ENCODE measurements at places on chromosomes 13 and 19.

DNA sequence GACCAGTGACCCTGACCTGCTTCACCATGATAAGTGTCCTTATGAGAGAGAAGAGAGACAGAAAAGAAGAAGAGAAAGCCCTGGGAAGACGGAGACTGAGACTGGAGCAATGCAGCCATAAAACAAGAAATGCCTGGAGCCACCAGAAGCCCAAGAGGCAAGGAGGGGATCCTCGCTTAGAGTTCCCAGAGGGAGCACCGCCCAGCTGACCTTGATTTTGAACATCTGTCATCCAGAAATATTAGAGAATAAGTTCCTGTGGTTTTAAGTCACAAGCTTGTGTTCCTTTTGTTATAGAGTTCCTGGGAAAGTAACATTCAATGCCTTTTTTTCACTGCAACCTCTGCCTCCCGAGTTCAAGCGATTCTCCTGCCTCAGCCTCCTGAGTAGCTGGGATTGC is 20.2 kb downstream of the CERS1 start:
- DNase-seq = no peak

GRCh38 chr19:8335343-8336071 is 7.6 kb downstream of the KANK3 start:
- no peak for DNase-seq

GRCh38 chr13:25869941-25870340 is 181.9 kb downstream of the SHISA2 start:
- no peak for DNase-seq

GRCh38 chr13:40181203-40181845 is 485.1 kb downstream of the FOXO1 start:
- DNase-seq = no peak

GRCh38 chr13:85985797-85986196 is 186.6 kb upstream of the SLITRK6 start:
- no peak for DNase-seq
